ENCODE measurements at places on chromosomes 13 and 19.

- DNase-seq = no peak
Measured at GRCh38 chr19:6350688-6351087, 10.6 kb upstream of the CLPP start.

GRCh38 chr19:22332924-22333323, 46.7 kb downstream of the ZNF729 start:
- DNase-seq = no peak

DNA sequence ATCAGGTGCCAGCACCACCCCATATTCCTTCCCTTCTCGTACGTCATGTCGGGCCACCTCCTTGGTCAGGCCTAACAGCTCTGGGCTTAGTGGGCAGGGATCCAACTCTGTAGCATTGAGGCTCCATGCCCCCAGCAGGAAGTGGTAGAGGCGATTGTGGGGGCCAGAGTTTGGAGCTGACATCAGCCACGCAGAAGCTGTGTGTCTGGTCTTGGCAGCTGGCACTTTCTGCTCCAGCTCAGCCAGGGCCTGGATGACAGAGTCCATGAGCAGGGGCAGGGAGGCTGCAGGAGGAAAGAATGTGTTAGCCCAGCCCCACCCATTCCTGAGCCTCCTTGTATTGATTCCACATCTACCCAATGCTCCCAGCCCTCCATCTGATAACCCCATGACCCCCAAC, 3.0 kb downstream of the PGLYRP2 start:
- no peak for DNase-seq

GRCh38 chr19:43524922-43525835, 1.8 kb downstream of the ETHE1 start:
- DNase-seq = no peak

GRCh38 chr19:40177286-40178070, 13.7 kb upstream of the MAP3K10 start:
- no peak for DNase-seq

- no peak for DNase-seq
Measured at GRCh38 chr19:55465460-55466240, 1.1 kb upstream of the C19orf85 start.

- DNase-seq = peak; percentile 36
Measured at GRCh38 chr13:28493740-28494503, 1.0 kb downstream of the FLT1 start.

DNA sequence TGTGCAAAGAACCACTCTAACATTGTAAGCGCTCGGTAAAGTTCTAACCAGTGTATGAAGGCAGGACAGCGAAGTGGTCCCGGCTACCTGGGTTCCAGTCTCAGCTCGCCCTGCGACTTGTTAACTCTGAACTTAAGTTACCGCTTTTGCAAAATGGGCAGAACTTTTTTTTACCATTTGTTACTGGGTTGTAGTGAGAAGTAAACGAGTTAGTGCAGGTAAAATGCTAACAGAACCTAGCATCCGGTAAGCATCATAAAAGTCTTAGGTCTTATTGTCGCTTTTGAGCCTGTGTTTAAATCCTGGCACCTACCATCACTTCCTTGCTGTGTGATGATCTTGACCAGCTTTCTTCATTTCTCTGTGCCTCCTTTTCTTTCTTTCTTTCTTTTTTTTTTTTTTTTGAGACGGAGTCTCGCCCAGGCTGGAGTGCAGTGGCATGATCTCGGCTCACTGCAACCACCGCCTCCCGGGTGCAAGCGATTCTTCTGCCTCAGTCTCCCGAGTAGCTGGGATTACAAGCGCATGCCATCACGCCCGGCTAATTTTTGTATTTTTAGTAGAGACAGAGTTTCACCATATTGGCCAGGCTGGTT, 734 bp upstream of the TRMT1 start:
- no peak for DNase-seq

DNA sequence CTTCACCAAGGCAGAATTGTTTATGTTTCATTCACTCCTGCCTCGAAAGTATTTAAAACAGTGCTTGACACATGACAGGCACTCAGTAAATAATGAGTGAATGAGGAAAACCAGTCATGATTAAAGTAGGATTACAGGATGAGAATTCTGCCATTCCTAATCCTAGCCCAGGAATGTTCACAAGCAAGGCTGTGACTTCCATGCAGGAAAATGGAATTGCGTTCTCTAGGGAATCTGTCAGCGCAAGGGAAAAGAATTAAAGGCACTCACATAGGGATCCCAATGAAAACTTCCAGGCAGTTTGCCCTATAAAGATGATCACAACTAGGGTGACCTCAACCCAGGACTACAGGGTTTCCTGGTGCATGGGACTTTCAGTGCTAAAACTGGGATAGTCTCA, 143.4 kb downstream of the CYSLTR2 start:
- no peak for DNase-seq

GRCh38 chr19:14632286-14632685, 42.4 kb downstream of the ADGRE3 start:
- DNase-seq = peak; percentile 50

GRCh38 chr13:100458673-100459072, 129.9 kb downstream of the GGACT start:
- no peak for DNase-seq

DNA sequence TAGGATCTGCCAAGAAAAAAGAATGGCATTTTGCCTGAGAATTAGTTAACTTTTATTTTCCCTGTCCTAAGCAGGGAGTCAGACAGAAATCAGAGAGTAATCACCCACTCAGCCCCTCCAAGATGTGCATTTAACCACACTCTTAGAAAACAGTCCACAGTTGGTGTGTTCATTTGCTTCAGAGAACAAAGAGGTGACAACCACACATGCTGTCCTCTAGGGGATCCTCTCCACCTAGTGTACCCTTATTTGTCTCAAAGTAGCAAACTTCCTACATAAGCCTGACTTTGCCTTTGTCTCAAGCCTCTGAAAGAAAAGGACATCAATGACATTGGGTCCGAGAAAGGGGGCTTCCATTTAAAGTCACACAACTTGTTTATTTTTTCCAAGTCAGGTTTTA, 107.0 kb upstream of the RFC3 start:
- no peak for DNase-seq

DNA sequence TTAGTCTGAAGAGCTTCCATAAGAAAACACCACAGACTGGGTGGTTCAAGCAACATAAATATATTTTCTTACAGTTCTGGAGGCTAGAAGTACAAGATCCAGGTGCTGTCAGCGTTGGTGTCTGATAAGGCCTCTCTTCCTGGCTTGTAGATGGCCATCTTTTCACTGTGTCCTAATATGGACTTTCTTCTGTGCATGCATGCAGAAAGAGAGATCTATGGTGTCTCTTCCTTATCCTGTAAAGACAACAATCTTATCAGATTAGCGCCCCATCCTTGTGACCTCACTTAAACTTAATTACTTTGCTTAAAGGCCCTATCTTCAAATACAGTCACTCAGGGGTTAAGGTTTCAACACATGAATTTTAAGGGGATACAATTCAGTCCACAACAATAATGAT, 14.1 kb upstream of the NDFIP2 start:
- no peak for DNase-seq
